ENCODE measurements at places on chromosomes 7 and 10. TPM values are rescaled to one million over a fixed set of nuclear protein-coding genes. Genes with fewer than 3 reads are reported as not detected.

Gene SFXN4
- total RNA-seq: 38.3 TPM

Gene HOXA7
- not detected for total RNA-seq

Gene IL6
- total RNA-seq: 1.9 TPM

Gene CREM
- total RNA-seq: 164 TPM

Gene FBXO24
- 2.2 TPM for total RNA-seq
